Mesenteric fat pad (tissue), 1 donor: ENCODE measurements at places on chromosomes 3 and 15. TPM values are rescaled to one million over a fixed set of nuclear protein-coding genes. Genes with fewer than 3 reads are reported as not detected.

The RASL12 gene
- 4.7 TPM for total RNA-seq

- DNase-seq = no peak
Measured at GRCh38 chr15:80778964-80779657, at the start of gene CEMIP. Gene CEMIP, plus strand, starts transcription at chr15:80779370. Its CDS starts 94,510 bp downstream, at chr15:80873880.

The DPPA4 gene
- not detected for total RNA-seq

The WDR72 gene
- total RNA-seq = not detected

DNA sequence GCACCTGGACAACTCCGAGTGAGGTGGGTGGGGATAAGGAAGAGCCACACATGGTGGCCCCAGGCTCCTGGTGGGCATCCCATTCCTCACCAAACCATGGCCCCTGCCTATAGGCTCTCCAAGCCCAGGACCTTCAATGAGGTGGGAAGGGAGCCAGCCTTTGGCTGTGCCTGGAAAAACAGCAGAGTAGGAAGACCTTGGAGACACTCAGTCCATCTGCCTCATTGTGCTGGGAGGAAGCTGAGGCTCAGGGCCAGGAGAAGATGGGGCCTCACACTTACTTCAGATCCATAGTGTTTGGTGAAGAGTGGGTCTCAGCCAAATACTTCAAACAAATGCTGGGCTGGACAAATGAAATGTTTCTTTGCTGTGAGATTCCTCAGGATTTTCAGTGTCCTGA is 47.4 kb upstream of the APEH start:
- no peak for DNase-seq

The GRM2 gene
- 0.22 TPM for total RNA-seq

The STRIT1 gene
- not detected for total RNA-seq

- no peak for DNase-seq
Measured at GRCh38 chr3:123457841-123458240, 9.0 kb upstream of the ADCY5 start.

DNA sequence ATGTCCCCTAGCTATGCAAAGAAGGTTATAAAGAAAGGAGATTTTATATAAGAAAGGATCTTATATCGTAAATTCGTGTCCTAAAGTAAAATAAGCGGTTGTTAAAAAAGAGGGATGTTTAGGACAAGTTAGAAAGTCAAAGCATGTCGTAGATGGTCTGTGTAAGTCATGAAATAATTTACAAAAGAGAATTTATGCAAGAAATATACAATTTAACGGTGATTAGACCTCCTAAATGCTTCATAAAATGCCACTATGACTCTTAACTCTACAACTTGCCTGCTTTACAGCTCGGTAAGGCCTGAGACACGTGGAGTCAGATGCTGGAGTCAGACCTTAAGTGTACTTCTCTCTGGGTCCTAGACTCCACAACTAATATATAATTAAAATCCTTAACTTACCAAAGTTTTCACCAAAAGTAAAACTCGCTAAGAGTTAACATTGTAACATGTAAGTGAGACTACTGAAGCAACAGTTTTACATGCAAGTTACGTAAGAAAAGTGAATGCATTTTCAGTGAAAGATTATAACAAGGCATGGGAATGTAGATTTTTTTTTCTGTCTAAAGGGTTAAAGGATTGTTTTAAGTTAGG is 13.3 kb upstream of the SRPRB start:
- no peak for DNase-seq

The CDHR4 gene
- not detected for total RNA-seq

- DNase-seq = no peak
Measured at GRCh38 chr3:188822004-188822403, 349.8 kb upstream of the TPRG1 start.

GRCh38 chr15:28861031-28861534 is 12.6 kb upstream of the GOLGA6L7 start:
- DNase-seq = no peak

GRCh38 chr3:111547631-111548030 is 5.6 kb downstream of the CD96 start:
- no peak for DNase-seq

The SMCO1 gene
- not detected for total RNA-seq

The CLDN11 gene
- total RNA-seq = 61.1 TPM
